ENCODE measurements at places on chromosomes 12 and 14. TPM values are rescaled to one million over a fixed set of nuclear protein-coding genes. Genes with fewer than 3 reads are reported as not detected.

SERPINA9 gene
- not detected for total RNA-seq

SERPINA3 gene
- total RNA-seq: 64.9 TPM

DNA sequence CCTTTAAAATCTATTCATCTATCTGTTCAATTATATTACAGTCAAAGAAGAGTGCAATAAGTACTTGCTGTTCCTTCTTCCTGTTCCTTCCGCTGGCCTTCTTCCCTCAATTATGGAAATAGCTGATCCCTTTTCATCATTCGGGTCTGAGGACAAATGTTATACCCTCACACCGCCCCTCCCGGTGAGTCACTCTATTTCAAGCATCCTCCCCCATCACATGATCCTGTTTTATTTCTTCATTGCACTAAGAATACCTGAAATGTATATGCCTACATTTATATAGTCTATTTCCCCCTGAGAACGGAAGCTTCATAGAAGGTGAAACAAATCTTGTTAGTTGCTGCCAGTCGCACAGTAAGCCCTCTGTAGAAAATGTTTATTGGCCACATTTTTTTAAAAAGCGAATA lies 2.5 kb downstream of the SLC38A1 start:
- H3K4me1 ChIP-seq: no peaks in the 10 kb centered on the region
- H3K27me3 ChIP-seq: no peaks in the 10 kb centered on the region
- DNase-seq: no peak
- H3K27ac ChIP-seq: no peak overlapping the region
- no peaks in the 10 kb centered on the region for H3K36me3 ChIP-seq
- peak overlapping the region; percentile 60 for H3K4me3 ChIP-seq

- no peak for DNase-seq
- no peaks in the 10 kb centered on the region for H3K27me3 ChIP-seq
- H3K4me3 ChIP-seq: no peak overlapping the region
- H3K4me1 ChIP-seq: no peaks in the 10 kb centered on the region
Observed at GRCh38 chr12:44000309-44000952, 164.6 kb downstream of the TMEM117 start.

DNA sequence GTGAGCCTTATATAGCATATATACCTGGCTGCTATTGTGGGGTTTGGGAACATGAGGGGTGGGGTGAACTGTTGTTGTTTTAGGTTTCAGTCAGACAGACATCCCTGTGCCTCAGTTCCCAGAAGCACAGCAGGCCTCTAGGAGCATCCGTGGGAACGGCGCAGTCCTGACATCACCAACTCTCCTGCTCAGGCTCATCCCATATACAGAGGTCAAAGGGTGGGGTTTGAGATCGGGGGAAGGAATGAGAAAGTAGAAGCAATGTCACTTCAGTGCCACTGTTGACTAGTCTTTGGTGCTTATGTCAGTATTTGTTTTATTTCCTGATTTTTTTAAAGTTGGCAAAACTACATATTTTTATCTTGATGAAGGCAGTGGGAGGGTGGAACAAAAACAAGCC lies 43.1 kb upstream of the A2ML1 start:
- H3K4me3 ChIP-seq: no peak overlapping the region
- no peaks in the 10 kb centered on the region for H3K36me3 ChIP-seq
- H3K4me1 ChIP-seq: peaks cover 4% of the 10 kb centered on the region
- no peaks in the 10 kb centered on the region for H3K27me3 ChIP-seq
- no peak overlapping the region for H3K27ac ChIP-seq

Data from ovary (tissue), 10 donors.